Naive thymus-derived CD8-positive, alpha-beta T cell (primary cell): ENCODE measurements at places on chromosomes 2 and 18.
A peak's percentile ranks its signal among the peaks of the same experiment; 100 is the strongest.

DNA sequence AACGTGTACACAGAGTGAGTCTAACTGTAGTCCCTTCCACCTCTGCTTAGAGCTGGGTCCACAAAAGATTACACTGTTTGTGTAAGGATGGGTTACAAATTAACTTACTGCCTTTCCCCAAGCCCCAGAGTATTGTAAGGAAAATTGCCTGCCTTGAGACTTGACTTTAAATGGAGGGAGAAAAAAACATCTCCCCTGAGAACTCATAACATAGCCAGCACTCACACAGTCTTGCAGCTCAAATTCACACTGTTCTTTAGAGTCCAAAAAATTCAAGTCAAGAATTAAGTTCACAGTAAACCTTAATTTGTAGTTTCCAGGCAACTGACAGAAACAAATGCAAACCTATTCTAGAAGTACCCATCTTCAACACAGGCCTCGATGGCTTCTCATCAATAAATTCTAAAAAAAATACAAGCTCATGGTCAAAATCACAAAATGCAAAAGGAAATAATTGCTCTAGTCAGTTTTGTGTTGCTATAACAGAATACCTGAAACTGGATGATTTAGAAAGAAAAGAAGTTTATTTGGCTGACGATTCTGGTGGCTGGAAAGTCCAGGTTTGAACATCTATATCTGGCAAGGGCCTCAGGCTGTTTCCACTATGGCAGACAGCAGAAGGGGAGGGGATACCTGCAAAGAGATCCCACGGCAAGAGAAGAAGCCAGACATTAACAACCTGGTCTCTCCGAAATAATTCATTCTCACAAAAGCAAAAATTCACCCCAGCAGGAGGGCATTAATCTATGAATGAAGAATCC is 34.6 kb upstream of the TMEM17 start:
- DNase-seq, result no peak

- DNase-seq, result no peak
Observed at GRCh38 chr2:187390891-187391290, 57.2 kb downstream of the CALCRL start.

DNA sequence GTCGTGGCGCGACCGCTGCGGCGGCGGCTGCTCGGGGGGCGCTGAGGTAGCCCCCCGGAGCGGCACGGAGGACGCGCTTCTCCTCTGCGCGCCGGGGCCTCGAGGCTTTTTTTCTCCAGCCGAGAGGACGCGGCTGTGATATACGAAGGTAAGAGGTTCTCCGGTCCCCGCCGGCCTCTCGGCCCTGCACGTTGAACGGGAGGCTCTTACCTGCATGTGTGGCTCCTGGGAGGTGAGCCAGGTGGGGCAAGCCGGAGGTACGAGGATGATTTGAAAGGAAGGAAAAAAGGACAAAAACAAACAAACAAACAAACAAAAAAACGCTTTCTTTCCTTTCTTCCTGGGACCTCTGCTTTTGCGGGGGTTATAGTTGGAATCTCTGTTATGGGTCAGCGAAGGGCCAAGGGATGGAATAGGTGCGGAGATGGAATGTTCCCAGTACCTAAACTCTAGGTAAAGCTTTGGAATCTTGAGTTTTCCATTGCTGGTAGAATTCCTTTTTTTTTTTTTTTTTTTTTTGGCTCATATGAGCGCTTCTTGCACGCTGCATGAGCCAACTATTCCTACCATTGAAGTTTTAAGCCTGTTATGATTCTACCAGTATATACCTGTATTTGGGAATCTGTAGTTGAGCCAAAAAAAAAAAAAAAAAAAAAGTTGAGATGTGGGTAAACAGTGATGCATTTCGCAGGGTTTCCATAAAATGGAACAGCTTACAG is 674 bp downstream of the PTPN4 start:
- no peak for DNase-seq

- no peak for DNase-seq
Observed at GRCh38 chr2:195579776-195580555, 77.1 kb upstream of the SLC39A10 start.

- no peak for DNase-seq
Observed at GRCh38 chr2:109239720-109240119, 110.7 kb downstream of the SH3RF3 start.

- DNase-seq, result no peak
Observed at GRCh38 chr2:180442860-180443644, 436.0 kb upstream of the CWC22 start.

DNA sequence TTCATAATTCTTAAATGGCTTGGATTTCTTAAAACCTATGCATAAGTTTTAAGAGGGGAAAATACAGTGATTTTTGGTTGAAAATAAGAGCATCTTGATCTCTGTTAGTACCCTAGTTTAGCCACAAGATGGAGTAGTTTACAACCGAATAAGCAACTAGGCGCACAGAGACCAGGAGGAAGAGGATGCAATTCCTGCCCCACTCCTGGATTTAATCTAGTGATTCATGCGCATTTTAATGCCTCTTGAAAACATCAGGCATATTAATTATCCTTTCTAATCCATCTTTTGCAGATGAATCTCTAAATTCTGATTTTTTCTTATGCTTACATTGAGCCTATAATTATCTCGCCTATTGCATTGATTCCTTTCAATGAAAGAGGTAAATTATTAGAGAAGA is 76.7 kb downstream of the MRPS9 start:
- DNase-seq, result peak; percentile 10

DNA sequence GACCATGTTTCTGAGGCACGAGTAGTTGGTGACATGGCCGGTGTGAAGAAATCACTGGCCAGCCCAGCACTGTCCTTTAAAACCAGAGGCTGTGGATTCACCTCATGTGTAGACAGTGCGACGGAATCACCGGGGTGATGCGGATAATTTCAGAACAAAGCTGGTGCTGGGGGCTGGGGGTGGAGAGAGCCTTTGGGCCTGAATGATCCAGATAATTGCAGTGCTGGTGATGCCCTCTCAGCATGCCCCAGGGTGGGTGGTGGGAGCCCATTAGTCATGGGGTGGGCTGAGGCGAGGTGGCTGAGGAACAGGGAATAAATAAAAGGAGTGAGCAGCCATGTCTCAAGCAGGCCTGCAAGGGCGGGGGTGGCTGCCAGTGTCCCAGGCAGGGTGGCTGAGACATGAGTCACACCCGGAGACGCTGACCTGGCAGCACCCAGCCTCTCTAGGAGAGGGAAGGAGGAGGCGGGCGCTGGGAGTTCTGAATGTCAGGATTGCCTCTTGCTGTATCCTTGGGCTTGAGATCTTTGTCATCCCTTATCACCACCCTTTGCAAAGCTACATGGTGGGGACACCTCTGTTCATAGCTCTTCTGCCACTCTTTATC is 151.1 kb upstream of the MSH6 start:
- DNase-seq, result no peak

DNA sequence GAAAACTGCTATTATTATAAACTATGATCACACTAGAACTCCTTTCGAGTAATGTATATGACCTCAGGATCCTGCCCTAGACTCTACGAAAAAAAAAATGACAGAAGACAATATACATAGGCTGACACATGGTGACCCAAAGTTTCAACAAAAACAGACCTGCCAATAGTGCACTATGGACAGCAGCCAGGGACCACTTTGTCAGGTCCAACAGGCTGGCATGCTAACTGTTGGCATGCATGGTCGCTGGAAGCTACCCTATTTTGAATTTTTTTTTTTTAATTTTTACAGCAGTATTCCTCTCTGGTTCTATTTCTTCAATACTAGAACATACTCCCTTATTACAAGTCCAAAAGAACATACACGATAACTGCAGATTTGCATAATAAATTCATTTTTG is 38.1 kb downstream of the REV1 start:
- no peak for DNase-seq

DNA sequence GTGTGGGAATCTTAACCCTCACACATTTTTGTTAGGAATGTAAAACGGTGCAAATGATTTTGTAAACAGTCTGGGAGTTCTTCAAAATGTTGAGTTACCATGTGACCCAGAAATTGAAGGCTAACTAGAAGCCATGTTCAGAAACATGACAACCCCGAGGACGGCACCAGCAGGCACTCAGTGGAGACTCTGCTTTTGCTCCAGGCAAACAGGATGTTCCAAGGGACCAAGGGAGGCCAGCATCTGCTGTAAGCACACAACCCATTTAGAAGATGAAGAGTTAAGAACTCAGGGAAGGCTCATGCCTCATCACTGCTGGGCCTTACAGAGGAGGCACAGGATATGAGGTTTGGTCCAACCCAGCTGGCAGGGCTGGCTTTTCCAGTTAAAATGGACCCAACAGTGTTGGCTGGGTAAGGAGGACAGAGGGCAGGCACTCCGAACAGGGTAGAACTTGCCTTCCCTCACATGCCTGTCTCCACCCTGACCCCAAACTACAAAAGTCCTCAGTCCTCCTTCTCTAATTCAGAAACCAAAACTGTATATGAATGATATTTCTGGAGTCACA is 23.6 kb downstream of the PARD6G start:
- no peak for DNase-seq

- DNase-seq, result no peak
Observed at GRCh38 chr18:53795610-53796009, 428.9 kb downstream of the MBD2 start.

DNA sequence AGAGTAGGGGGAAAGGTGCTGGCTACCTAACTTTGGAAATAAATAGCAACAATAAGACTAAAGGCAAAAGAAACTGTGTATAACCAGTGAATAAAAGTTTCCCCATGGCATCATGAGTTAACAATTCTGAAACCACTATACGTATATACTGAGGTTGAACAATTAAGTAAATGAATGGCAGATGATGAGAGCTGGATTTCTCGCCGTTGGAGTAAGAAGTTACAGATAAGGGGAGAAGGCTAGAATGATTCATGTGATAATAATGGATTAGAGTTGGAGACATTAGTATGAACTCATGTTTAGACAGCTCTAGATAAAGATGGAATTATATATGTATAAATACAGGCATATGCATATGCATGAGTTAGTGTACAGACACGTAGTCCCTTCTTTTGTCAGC is 152.7 kb downstream of the UBR3 start:
- DNase-seq, result no peak

GRCh38 chr2:239563561-239563960 is 162.7 kb upstream of the HDAC4 start:
- DNase-seq, result no peak

DNA sequence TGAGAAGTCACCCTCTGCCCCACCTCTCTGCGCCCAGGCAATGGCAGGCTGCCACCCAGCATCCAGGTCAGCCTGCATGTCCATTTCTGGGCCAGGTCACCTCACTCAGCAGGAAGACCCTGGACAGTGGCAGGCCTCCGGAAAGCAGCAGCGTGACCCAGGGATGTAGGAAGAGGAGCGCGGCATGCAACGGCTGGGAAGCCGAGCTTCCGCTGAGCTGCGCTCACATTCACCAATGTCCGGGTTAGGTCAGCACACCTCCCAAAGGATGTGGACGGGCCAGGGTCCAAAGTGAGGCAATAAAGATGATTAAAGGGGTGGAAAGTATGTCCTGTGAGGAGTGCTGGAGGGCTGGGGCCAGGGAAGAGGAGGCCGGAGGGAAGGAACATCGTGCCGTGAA is 174.5 kb downstream of the CTIF start:
- no peak for DNase-seq

DNA sequence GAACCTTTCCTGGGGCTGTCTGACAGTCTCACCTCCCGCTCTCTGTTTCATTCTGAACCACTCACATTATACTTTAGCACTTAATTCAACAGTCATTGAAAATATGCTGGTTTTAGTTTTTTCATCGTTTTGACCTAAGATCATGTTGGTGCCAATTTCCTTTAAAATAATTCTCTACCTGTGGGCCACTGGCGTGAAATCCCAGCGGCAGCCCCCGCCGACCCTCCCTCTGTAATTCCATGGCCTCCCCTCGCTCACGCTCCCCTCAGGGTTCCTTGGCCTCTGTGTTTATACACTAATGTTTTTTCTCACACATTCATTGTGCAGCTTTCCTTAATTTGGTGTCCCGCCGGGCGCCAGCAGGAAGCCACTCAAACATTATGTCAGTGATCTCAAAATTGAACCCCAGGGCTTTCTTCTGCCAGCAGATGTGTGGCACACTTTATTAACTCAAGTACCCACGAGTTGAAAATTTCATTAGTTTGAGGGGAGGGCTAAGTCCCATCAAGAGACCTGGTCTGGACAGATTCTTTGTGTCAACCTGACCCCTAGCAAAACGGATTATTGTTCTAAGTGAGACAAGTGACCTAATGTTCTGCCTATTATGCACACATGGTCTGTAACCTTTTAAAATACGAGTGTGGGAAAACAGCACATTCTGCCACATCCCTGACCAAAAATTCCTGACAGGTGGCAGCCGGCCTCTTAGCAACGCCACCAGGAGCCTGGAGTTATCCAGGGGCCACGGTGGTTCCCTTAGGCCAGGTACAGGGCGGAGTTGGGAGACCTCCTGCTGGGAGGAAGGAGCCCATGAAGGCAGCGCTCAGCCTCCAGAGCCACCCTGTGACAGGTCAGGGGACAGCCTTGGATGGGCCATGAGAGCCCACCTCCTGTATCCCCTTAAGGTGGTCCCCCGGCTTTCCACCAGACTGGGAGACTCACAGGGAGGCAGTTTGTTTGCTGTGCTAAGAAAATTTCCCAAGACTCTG is 53.1 kb downstream of the APOB start:
- no peak for DNase-seq

- DNase-seq, result no peak
Observed at GRCh38 chr2:235070063-235070706, 118.4 kb downstream of the SH3BP4 start.

DNA sequence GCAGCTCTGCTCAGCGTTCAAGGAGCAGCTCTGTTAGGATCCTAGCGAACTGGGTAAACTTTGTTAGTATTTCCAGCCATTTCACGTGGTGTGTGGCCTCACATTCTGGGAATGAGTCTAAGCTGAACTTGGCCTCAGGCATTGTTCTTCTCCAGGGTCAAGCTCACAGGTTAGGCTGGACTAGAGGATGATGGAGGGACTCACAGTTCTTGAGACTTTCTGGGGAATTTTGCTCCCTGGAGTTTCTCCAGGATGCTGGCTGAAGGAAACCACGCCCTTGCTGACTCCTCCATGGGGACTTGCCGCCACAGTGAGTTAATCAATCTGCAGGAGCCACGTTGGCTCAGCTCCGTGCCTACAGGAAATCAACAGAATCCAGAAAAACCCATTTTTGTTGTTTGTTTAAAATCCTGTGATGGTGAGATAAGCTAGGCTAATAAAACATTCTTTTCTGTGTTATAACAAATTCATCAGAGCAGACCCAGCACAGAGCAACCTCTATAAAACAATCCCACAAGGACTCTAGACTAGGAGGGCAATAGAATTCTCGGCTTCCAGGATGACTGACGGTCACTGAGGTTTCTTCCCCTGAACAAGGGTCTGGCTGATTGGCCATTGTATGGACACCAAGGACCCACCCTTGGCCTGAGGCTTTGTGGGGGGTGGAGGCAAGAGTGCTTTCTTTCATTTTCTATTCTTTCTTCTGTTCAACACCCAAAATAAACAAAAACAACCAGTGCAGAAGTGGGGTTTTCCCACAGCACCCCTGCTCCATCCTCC is 12.6 kb downstream of the CNDP1 start:
- no peak for DNase-seq

DNA sequence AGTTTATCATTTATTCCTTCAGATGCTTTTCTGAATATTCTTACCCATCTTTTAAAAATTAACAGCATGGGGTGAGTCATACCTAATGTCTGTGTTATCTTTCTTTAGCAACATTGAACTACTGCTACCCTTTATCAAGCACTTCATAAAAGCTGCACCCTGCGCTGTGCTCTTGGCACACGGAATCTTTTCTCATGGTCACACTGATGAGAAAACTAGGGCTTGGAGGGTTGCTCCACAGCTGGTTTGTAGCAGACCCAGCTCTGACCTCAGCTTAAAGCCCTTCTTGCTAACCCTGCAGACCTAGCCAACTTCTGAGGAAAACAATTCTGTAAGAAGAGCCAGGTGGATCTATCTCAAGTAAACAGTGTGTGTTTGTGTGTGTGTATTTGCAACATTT is 106.3 kb downstream of the RNF144A start:
- no peak for DNase-seq

GRCh38 chr2:218259099-218259961 is 1.5 kb upstream of the GPBAR1 start:
- no peak for DNase-seq
